ENCODE measurements at places on chromosomes 2 and 18.

GRCh38 chr2:36203366-36203765, 152.2 kb upstream of the CRIM1 start:
- DNase-seq, result no peak

DNA sequence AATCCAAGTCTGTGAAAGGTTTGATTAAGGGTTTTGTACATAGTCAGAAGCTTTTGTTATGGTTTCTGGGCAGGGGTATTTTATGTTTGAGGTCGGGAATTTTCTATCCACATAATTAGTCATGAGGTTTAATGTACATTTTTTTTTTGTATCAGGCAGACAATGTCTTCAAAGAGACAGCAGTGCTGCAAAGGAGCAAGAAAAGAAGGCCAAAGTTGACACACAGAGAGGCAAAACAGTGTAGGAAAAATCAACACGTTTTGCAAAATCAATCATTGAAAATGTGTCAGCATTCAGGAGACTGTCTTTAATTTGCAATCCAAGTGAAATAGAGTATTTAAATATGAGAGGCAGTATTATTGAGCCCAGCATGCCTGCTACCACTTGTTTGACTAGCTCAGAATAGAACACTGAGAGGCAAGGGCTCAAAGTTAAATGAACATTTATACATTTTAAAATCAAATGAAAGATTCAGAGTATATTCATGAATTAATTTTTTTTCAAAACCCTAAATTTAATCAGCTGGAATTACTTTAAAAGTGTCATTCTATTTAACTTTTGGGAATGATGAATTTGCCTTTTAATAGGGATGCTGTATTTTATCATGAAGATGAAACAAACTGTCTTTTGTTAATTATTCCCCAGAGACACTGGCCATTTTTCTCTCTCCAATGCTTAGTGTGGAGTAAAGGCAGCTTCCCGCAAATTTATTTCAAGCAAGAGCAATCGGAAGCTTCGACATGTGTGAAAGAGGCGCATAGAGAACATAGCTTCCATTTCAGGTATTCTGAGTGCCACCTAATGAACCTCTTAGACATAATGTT, 11.3 kb downstream of the VRK2 start:
- no peak for DNase-seq

DNA sequence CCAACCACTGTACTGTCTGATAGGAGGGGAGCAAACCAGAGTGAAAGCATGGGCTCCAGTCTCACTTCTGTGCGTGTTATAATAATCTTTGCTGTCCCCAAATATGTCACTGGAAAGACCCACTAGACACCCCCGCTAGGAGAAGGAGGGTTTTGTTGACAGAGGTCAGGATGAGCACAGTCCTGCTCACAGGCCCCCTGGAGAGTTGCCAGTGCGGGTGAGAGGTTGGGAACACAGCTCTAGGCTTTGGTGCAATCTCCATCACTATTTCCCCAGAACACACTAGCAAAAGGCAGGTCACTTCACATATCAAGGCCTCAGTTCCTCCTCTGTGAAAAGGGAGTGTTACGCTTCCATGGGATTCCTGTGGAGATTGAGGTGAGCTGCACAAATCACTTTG, 9.7 kb downstream of the XDH start:
- no peak for DNase-seq

- no peak for DNase-seq
These were observed 29.1 kb upstream of the ALK start for GRCh38 chr2:29950481-29950880.

GRCh38 chr2:86280191-86280667, 57.2 kb downstream of the REEP1 start:
- DNase-seq, result no peak

DNA sequence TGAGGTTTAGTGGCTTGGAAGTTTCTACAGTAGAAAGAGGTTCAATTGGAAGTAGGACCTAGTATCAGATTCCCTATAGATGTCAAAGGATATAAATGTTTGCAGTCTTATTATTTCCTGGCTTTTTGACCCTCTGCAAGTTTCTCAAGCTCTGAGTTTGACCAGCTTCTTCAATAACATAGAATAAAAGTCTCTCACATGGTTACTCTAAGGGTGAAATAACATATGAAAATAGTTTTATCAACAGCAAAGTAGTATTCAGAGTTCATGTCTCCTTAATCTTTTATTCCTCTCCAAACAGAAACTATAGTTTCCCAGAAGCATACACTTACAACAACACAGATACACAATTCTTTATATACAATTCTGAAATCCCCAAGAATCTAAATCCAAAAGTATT, 132.9 kb upstream of the RND3 start:
- no peak for DNase-seq

DNA sequence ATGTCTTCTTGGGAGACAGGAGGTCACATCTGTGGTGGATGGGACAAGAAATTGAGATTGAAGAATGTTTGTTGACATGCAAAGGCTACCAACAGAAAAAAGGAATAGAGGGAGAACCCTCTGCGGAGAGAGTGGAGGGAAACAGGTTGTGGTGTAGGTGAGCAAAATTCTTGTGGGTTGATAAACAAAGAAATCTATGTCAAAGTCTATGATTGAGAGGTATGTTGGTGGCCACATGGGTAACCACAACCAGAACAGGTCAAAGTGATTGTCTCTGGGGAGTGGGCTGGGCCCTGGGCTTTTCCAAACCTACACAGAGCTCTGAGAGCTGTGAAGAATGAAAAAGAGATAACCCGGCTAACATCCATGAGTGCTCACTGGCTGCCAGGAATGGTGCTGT, 62.8 kb upstream of the NCK2 start:
- DNase-seq, result no peak

Measured in GM12865 (cell line).